ENCODE measurements at places on chromosomes 6 and 20.
A peak's percentile ranks its signal among the peaks of the same experiment; 100 is the strongest.

GRCh38 chr20:34473262-34473883, 42.8 kb upstream of the DYNLRB1 start:
- peak; percentile 56 for DNase-seq

GRCh38 chr6:88761237-88762031, 202.0 kb downstream of the RNGTT start:
- peak; percentile 59 for DNase-seq

DNA sequence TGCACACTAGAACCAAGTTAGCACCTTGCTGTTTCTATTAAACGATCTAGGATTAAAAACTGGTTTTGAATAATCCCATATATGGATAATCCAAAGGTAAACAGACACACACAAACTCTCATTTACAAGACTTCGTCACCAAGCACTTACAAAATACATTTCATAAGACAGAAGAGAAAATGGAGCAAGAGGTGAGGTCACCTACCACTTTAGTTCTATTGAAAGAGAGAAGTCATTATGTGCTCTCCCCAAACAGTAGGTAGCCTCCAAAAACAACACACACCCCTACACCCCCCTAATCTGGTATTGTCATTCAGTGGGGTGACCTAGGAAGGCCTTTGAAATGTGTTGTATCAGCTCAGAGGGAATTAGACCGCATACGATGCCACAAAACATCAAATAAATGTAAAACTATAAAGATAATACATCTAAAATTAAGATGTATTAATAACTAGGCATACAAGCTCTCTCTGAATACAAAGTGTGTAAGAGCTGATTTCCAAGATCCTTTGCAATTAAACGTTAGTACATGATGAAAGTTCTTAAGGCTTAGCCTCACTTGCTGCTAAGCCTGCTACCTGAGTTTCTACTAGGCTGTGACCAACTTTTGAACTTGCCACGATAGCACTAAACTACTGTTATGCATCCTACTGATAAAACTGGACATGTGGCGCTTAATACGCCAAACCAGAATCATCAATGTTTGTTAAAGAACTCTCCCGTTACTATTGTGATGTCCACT, 1.6 kb downstream of the SRPK1 start:
- DNase-seq, result no peak

DNA sequence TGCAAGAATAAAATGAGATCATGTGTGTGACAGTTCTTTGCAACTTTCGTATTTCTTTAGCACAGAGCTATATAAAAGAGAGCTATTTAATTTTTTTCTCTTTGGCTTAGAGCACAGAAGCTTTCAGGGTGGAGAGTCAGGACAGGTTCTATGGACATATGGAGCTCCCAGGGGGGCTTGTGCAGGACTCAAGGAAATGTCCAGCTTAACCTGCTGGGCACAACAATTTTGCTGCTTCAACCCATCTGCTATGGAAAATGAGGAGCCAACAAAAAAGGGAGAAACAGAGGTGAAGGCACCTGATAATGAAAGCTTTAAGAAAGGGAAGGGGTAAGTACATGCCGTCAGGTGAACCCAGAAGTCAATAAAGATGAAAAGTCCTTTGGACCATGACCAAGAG, 5.1 kb upstream of the SNAP25 start:
- DNase-seq, result no peak

DNA sequence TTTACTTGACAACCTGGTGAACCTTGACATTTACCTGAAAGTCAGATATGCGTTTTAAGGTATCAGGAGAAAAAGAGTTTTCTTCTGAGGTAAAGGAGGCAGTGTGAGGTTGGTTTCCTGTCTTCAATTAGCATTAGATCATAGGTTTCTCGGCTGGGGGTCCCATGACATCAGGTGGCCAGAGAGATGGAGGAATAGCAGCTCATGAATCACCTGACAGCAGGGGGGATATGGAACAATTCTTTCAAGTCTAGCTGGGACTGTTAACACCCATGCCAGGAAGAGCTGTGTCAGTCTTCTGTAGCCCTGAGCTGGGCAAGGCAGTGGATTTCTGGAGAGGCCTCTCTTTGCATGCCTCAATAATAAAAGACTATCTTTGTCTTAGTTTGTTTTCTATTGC, 108.0 kb upstream of the TMEM170B start:
- no peak for DNase-seq

- no peak for DNase-seq
These were observed 14.4 kb downstream of the SRPK1 start for GRCh38 chr6:35906499-35906846.
